Cardiac septum (tissue), 1 donor: ENCODE measurements at places on chromosomes 2 and 18. TPM values are rescaled to one million over a fixed set of nuclear protein-coding genes. Genes with fewer than 3 reads are reported as not detected.

The POTEI gene
- total RNA-seq: not detected

The C2orf72 gene
- 0.08 TPM for total RNA-seq

The NYAP2 gene
- total RNA-seq: 0.05 TPM

The CD226 gene
- 2.4 TPM for total RNA-seq

The VRK2 gene
- 20.0 TPM for total RNA-seq

The LIMS4 gene
- 4.5 TPM for total RNA-seq

The GNLY gene
- total RNA-seq: 2.3 TPM

The MYO5B gene
- 5.2 TPM for total RNA-seq

The SERPINB3 gene
- not detected for total RNA-seq

The ATP6V1C2 gene
- 0.24 TPM for total RNA-seq

The RAB6C gene
- not detected for total RNA-seq

The TMEM182 gene
- 135 TPM for total RNA-seq

The PDCD1 gene
- total RNA-seq: 2.0 TPM

The CD8B gene
- total RNA-seq: 0.62 TPM

The POLR1A gene
- total RNA-seq: 24.3 TPM

The PID1 gene
- total RNA-seq: 4.3 TPM

The SPP2 gene
- not detected for total RNA-seq

The REG1B gene
- total RNA-seq: not detected

The DTNA gene
- total RNA-seq: 208 TPM

The NEURL3 gene
- not detected for total RNA-seq

The SAG gene
- total RNA-seq: not detected
